Body of pancreas (tissue), 4 donors: ENCODE measurements at places on chromosomes 3 and 15. TPM values are rescaled to one million over a fixed set of nuclear protein-coding genes. Genes with fewer than 3 reads are reported as not detected.
A peak's percentile ranks its signal among the peaks of the same experiment; 100 is the strongest.

Gene MEGF11
- not detected for total RNA-seq

Gene IL17RB
- total RNA-seq: 17.6 TPM

Gene MASP1
- not detected for total RNA-seq

Gene CXCR6
- 2.9 TPM for total RNA-seq

Gene C3orf22
- total RNA-seq: not detected

Gene DUOXA1
- not detected for total RNA-seq

Gene LDHAL6B
- not detected for total RNA-seq

Gene C2CD4A
- total RNA-seq: 1.6 TPM

Gene CFAP20DC
- 1.0 TPM for total RNA-seq

DNA sequence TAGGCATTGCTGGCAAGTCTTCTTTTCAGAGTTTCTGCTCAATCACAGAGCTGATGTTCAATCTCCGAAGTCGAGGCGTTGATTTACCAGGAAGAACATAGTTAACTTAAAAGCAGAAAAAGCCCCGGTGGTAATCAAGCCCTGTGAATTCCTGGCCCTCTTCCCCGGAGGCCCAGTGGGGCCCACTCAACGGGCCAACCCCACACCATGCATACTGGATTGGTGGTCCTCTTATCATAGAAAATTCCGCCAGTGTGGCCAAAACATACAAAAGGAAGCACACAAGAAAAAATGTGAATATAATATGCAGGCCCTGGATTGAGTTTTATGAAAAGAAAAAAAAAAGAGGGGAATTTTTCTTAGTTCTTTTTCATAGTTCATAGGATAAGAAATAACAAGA, 873.0 kb upstream of the NR2F2 start:
- no peak for DNase-seq
- H3K4me3 ChIP-seq: no peak overlapping the region
- no peaks in the 10 kb centered on the region for H3K27me3 ChIP-seq
- no peaks in the 10 kb centered on the region for H3K4me1 ChIP-seq
- no peak overlapping the region for H3K27ac ChIP-seq

GRCh38 chr3:171176244-171176933, 149.9 kb upstream of the SLC2A2 start:
- no peaks in the 10 kb centered on the region for H3K36me3 ChIP-seq
- H3K27ac ChIP-seq: no peak overlapping the region
- no peaks in the 10 kb centered on the region for H3K27me3 ChIP-seq
- H3K4me1 ChIP-seq: peaks cover 16% of the 10 kb centered on the region
- H3K4me3 ChIP-seq: no peak overlapping the region
- no peak for DNase-seq

DNA sequence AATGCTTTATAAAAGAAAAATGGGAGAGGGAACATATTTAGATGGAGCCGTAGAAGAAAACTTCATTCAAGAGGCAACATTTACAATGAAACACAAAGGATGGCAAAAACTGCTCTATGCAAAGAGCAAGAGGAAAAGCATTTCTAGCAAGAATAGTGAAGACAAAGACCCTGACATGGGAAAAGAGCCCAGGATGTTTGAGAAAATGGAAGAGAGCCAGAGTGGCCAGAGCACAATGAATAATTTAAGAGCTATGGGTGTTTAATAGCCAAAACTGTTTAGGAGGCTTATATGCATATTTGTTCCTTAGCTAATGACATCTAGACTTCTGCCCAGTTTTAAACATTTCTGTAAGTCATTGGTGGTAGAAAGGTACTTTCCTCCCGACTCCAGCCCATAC, 25.4 kb upstream of the SEMA6D start:
- no peak overlapping the region for H3K27ac ChIP-seq
- no peaks in the 10 kb centered on the region for H3K4me1 ChIP-seq
- H3K36me3 ChIP-seq: no peaks in the 10 kb centered on the region
- no peak overlapping the region for H3K4me3 ChIP-seq
- DNase-seq: no peak

- H3K36me3 ChIP-seq: no peaks in the 10 kb centered on the region
- H3K27ac ChIP-seq: no peak overlapping the region
- no peaks in the 10 kb centered on the region for H3K27me3 ChIP-seq
- H3K4me3 ChIP-seq: no peak overlapping the region
- peaks cover 9% of the 10 kb centered on the region for H3K4me1 ChIP-seq
Observed at GRCh38 chr3:64214381-64215018, 10.8 kb downstream of the PRICKLE2 start.

- H3K27me3 ChIP-seq: no peaks in the 10 kb centered on the region
- H3K36me3 ChIP-seq: no peaks in the 10 kb centered on the region
- DNase-seq: no peak
- no peak overlapping the region for H3K4me3 ChIP-seq
Observed at GRCh38 chr3:176275113-176275512, 922.2 kb downstream of the TBL1XR1 start.

GRCh38 chr3:195587824-195588223, 4.1 kb upstream of the APOD start:
- no peak overlapping the region for H3K4me3 ChIP-seq
- H3K27me3 ChIP-seq: no peaks in the 10 kb centered on the region
- no peak overlapping the region for H3K27ac ChIP-seq
- DNase-seq: no peak

DNA sequence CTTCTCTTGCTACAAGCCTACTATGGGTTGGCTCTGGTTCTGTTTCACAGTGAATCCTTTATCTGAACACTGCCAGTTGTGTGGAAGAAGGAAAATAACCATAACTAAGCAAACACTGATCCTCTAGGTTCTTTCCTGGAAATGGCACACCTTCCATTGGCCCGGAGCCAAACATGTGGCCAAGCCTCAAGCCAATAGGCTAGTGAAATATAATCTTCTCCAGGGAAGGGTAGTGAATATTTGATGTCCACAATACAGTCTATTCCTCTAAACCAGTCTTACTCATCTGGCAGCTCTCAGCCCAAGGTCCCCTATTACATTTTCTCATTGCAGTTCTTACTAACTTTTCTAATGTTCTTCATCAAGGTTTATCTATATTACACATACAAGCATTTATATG, 921.3 kb downstream of the TUSC7 start:
- peak; percentile 19 for DNase-seq
- H3K36me3 ChIP-seq: no peaks in the 10 kb centered on the region
- H3K27me3 ChIP-seq: no peaks in the 10 kb centered on the region
- H3K4me1 ChIP-seq: no peaks in the 10 kb centered on the region
- no peak overlapping the region for H3K27ac ChIP-seq
- no peak overlapping the region for H3K4me3 ChIP-seq

GRCh38 chr3:16478516-16478915, 35.0 kb downstream of the RFTN1 start:
- no peak for DNase-seq
- H3K27me3 ChIP-seq: no peaks in the 10 kb centered on the region
- no peak overlapping the region for H3K27ac ChIP-seq
- H3K4me3 ChIP-seq: no peak overlapping the region

- DNase-seq: no peak
- no peaks in the 10 kb centered on the region for H3K27me3 ChIP-seq
- H3K36me3 ChIP-seq: no peaks in the 10 kb centered on the region
- no peak within 1 kb of the TSS for H3K27ac ChIP-seq
Observed at GRCh38 chr15:50265620-50266019, at the start of gene HDC. Gene HDC, minus strand, starts transcription at chr15:50265726. Its CDS starts 103 bp downstream, at chr15:50265623.

- no peaks in the 10 kb centered on the region for H3K36me3 ChIP-seq
- no peaks in the 10 kb centered on the region for H3K4me1 ChIP-seq
- H3K4me3 ChIP-seq: no peak overlapping the region
- DNase-seq: no peak
- H3K27me3 ChIP-seq: no peaks in the 10 kb centered on the region
Observed at GRCh38 chr3:29639578-29640290, 358.9 kb downstream of the RBMS3 start.

DNA sequence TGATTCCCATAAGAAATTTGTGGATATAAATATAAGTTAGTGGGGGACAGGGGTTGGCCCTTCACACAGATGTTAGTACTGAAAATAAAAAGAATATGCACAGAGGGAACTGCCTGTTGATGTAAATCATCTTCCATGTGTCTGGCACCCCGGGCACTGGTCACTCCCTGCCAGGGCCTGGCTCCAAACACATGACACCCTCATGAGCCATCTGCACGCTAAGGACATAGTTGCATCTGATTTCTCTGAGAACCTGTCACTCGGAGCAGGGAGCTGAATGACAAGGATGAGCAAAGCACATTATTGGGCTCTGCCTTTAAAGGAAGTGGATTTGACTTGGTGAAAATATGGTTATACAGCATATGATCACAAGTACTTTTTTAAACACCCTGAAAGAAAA, 66.2 kb upstream of the TSC22D2 start:
- H3K4me3 ChIP-seq: no peak overlapping the region
- no peak overlapping the region for H3K27ac ChIP-seq
- H3K27me3 ChIP-seq: no peaks in the 10 kb centered on the region
- no peak for DNase-seq
- H3K4me1 ChIP-seq: no peaks in the 10 kb centered on the region

- no peaks in the 10 kb centered on the region for H3K36me3 ChIP-seq
- DNase-seq: no peak
- no peak overlapping the region for H3K4me3 ChIP-seq
- peaks cover 30% of the 10 kb centered on the region for H3K4me1 ChIP-seq
Observed at GRCh38 chr3:169133178-169134161, 530.0 kb downstream of the MECOM start.

DNA sequence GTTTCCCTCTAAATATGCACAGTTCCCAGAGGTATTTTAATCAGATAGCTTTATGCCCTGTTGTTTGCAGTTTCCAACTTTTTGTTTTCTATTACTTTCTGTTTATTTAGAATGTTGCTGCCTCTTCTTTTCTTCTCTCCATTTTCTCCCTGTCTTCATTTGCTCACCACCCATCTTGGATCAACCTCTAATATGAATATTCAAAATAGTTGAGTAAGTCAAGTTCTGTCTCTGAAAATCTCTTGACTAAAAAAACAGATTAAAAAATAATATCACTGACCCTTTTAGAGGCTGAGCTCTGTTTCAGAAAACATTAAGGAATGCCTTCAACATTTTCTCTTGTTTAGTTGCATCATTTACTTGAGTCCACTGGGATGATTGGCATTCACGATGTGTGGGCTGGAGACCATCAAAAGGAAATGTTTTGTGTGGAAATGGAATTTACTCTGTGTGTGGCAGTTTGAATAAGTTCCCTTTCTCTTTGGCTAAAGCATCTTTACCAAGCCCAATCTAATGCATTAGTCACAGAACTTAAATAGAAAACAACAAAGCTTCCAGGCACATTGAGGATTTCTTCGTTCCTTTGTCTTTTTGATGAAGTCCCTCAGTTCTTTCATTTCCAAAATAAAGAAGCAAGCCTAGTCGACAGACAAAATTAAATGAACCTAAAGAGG, 633.9 kb upstream of the TGFBR2 start:
- no peak overlapping the region for H3K4me3 ChIP-seq
- H3K4me1 ChIP-seq: no peaks in the 10 kb centered on the region
- H3K36me3 ChIP-seq: no peaks in the 10 kb centered on the region
- no peak for DNase-seq
- H3K27ac ChIP-seq: no peak overlapping the region

DNA sequence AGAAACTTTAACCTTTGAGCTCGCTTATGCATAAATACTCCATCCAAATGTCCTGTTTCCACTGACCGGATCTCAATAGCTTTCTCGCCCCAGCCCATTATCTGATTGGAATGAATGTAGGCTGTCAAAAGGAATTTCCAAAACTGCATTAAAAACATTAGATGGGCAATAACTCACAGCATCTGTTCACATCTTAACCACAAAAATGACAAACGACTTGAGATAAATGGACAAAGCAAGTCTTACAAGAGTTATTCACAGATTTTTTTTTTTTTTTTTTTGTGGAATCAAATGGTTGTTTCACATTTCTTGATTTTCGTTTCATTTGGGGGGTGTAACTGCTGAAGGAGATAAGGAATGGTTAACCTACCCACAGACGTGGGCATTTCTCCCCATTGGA, 39.7 kb upstream of the SLC2A2 start:
- no peaks in the 10 kb centered on the region for H3K36me3 ChIP-seq
- no peak overlapping the region for H3K4me3 ChIP-seq
- H3K27ac ChIP-seq: no peak overlapping the region
- no peaks in the 10 kb centered on the region for H3K4me1 ChIP-seq
- no peak for DNase-seq

DNA sequence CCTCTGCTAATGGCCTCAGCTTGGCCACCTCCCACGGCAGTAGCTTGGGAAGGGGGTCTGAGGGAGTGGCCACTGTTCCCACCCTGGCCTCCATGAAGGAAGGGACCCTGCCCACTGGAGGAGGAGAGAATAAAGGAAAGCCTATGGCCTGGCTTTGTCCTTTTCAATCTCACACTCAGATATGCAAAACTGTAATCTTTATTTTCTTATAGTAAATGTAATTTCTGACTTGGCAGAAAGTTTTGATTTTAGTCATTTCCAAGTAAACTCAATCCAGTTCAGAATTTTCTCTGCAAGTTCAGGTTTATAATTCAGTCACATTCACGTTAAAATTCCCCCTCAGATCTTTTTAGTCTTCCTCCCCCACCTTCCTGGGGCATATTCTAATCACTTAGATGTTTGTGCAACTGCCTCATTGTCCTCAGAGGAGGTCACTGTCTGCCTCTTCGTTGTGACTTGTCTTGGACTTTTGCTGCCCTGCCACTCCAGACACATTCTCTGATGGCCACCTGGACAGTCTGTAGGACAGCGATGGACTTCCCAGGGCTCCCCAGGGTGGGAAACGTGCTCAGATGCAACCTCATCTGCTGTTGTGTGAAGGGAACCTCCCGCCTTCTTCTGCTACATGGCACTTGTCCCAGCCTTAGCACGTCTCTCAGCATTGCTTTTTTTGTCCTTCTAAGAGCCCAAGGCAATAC, 222.8 kb upstream of the TBL1XR1 start:
- no peak for DNase-seq
- H3K27ac ChIP-seq: no peak overlapping the region
- no peak overlapping the region for H3K4me3 ChIP-seq
- H3K36me3 ChIP-seq: no peaks in the 10 kb centered on the region

DNA sequence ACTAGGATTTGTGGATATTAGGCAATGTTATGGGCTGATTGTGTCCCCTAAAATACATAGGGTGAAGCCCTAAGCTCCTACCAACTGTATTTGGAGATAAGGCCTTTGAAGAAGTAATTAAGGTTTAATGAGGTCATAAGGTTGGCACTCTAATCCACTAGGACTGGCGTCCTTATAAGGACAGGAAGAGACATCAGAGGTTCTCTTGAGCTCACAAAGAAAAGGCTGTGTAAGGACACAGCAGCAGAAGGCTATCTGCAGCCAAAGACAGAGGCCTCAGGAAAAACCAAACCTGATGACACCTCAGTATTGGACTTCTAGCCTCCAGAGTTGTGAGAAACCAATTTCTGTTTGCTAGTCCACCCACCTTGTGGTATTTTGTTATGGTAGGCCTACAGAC, 416.7 kb downstream of the ZBTB20 start:
- no peaks in the 10 kb centered on the region for H3K4me1 ChIP-seq
- H3K27me3 ChIP-seq: no peaks in the 10 kb centered on the region
- H3K36me3 ChIP-seq: no peaks in the 10 kb centered on the region
- DNase-seq: no peak
- no peak overlapping the region for H3K27ac ChIP-seq

GRCh38 chr3:197001972-197002700, 27.5 kb downstream of the MELTF start:
- no peaks in the 10 kb centered on the region for H3K27me3 ChIP-seq
- peaks cover 17% of the 10 kb centered on the region for H3K4me1 ChIP-seq
- peak overlapping the region; percentile 83 for H3K27ac ChIP-seq
- H3K4me3 ChIP-seq: peak overlapping the region; percentile 2
- peak; percentile 28 for DNase-seq
